Esophagus muscularis mucosa (tissue), 4 donors: ENCODE measurements at places on chromosomes 7 and 10.

DNA sequence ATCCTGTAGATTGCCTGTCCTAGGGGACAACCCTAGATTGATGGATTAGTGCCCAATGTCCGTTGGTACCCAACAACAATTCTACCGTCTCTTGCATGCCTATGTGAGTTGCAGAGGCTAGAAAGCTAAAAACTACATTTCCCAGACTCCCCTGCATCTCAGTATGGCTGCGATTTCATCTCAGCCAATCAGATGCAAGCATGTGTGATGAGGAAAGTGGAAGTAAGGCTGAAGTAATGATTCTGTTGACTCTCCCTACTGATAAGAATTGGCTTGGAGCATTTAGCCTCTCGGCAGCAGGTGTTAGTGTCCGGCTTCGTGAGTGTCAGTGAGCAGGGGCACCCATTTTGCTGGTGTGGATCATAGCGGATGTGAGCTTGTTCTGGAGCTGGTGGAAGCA is 171.9 kb downstream of the FGFR2 start:
- DNase-seq = no peak

- DNase-seq = peak; percentile 62
Observed at GRCh38 chr7:77710067-77710466, 13.8 kb downstream of the RSBN1L start.

- no peak for DNase-seq
Observed at GRCh38 chr7:3453398-3453797, 152.3 kb downstream of the SDK1 start.

- no peak for DNase-seq
Observed at GRCh38 chr10:13765641-13766341, 179.0 kb downstream of the PRPF18 start.

DNA sequence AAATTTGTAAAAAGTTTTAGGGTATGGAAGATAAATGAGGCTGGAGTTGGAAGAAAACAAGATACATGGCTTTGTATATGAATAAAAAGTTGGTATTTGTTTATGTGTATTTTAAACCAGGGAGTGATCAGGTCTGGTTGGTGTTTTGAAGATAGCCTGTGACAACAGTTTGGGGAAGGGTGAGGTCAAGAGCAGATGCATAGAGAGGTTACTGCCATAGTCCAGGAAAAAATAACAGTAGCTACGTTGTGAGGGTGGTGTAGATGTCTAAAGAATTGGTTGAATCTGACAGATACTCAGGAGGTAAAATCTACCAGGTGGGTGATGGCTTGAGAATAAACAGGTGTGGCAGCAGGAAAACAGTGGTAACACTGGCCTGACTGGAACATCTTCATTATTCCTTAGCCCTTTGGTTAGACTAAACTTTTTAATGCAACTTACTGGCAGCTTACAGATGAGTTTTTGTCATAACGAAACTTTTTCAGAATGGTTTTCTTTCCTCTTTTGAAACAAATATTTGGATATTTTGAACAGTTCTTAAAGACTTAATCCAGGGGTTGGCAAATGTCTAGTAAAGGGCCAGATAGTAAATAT is 25.5 kb downstream of the ZNRF2 start:
- no peak for DNase-seq

- DNase-seq = no peak
Observed at GRCh38 chr10:29026065-29026797, 262.6 kb upstream of the LYZL1 start.

DNA sequence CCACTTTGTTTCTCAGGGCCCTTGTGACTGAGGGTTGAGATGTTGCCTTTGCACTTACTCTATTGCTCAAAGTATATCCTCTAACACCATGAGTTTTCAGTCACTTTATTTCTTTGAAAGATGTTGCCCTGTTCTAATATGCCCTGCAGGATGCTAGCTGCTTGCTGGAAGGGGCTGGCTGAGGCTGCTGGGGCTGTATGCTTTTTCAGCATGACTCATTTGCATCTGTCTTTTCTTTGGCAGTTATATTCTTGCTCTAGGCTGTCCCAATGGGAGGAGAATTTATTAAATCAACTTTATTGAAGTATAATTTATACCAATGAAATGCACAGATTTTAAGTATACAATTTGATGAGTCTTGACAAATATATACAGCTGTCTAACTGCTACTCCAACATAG is 157.7 kb downstream of the PLPP4 start:
- no peak for DNase-seq
